ENCODE measurements at places on chromosomes 7 and 10.

DNA sequence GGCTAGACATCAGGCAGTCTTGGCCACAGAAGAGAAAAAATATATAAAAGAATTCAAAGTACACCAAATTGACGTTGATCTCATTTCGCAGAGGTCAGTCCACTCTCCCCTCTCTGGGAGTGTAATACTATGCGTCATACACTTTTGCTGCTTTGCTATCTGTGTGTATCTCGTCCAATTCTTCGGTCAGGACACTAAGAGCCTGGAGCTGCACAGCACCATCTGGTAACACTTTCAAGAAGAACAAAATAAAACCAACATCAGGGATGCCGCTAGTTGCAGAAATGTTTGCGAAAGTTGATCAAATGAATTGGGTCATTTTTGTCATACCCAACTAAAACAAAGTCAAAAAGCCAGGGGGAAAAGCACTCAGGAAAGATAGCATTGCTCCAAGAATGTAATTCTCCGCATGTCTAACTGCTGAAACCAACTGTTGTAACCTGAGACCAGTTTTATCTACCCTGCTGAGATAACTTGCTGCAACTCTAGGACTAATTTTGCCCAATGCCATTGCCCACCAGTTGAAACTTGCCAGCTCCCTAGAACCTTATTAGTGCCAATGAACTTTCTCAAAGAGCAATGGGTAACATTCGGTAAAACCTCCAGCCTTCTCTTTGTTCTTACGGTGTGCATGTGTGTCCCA is 23.0 kb downstream of the TMEM176A start:
- no peak for DNase-seq

DNA sequence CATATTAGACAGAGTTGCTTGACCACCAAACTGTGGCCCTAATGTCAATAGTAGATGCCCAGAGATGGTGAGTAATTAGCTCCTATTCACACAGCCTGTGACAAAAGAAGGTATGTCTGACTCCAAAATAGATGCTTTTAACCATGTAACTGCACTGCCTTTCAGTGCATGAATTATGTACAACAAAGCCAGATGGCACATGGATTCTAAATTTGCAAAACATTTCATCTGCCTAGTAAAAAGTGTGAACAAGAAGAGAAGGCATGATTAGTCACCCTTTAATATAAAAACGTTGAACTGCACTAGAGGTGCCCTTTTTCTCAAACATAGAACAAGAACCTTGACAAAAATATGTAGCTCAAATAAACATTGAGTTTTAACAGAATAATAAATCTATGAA is 35.5 kb upstream of the PTPRZ1 start:
- no peak for DNase-seq

DNA sequence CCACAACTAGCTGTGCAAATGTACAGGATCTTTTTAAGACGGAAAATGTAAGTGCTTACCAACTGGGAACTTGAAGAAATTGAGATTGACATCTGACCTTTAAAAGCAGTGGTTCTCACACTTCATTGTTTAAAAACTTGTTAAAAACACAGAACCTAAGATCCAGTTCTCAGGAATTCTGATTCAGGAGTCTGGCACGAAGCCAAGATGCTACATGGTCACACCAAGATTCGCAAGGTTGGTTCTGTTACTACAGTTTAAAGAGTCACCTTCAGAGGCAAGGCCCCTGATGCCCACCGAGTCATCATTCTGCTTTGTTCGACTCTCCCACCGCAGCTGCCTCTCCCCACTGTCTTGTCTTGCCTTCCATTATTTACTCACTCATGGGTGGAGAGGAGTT is 113.3 kb downstream of the GLI3 start:
- DNase-seq: no peak

GRCh38 chr7:108973075-108973474 is 403.4 kb downstream of the DNAJB9 start:
- no peak for DNase-seq

GRCh38 chr10:13773043-13773442 is 186.3 kb downstream of the PRPF18 start:
- no peak for DNase-seq

- DNase-seq: no peak
Observed at GRCh38 chr7:66331883-66332282, 126.7 kb downstream of the TPST1 start.

GRCh38 chr7:116234517-116235200 is 24.3 kb downstream of the TES start:
- DNase-seq: no peak

DNA sequence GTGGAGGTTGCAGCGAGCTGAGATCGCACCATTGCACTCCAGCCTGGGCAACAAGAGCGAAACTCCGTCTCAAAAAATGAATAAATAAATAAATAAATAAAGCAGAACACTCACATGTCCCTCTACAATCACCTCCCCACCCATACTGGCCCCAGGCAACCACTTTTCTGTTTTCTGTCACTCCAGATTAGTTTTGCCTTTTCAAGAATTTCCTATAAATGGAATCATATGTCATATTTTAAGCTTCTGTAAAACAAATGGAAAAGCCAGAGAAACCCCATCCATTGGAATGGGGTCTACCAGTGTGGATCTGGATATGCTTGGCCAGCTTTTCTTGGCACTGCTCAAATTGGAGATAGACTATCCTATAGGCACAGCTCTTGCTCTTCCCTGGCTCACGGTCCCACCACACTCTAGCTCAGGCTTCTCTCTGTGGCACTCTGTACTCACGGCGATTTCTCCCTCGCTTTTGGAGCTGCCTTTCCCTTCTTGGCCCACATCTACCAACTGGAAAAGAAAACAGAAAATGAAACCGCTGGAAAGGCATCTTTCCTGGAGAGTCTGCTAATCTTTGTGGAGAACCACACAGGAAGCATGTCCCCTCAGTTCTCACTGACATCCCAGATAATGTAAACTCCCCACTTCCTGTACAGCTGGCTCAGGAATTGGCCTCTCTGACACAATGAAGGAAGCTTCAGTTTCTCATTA is 210.1 kb downstream of the JCAD start:
- no peak for DNase-seq

- DNase-seq: no peak
Observed at GRCh38 chr10:2079603-2080078, 342.3 kb upstream of the ADARB2 start.

- DNase-seq: no peak
Observed at GRCh38 chr7:66732439-66732838, 8.1 kb upstream of the RABGEF1 start.

- DNase-seq: no peak
Observed at GRCh38 chr10:75202321-75203045, 8.1 kb upstream of the VDAC2 start.

- no peak for DNase-seq
Observed at GRCh38 chr10:121036431-121036830, 185.3 kb downstream of the WDR11 start.

GRCh38 chr7:17580141-17580540 is 281.7 kb downstream of the AHR start:
- no peak for DNase-seq

- DNase-seq: no peak
Observed at GRCh38 chr7:3215624-3216585, 85.1 kb upstream of the SDK1 start.

GRCh38 chr7:11437994-11438393 is 394.0 kb downstream of the THSD7A start:
- no peak for DNase-seq

DNA sequence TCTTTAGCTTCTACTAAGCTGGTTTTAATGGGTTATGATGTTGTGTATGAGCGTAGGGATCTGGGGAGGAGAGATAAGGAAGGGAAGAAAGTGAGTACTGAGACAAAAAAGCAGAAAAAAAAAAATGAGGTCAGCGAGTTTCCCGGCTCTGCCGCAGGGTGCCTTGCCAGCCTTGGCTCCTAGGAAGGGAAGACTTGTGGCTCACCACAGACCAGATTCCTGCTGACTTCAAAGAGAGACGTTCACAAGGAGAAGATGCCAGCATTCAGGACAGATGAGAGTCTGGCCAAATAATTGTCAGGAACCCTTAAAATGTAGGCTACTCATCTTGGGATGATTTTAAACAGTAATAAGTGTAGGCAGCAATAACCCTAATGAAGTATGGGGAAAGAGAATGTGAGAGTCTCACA is 11.4 kb upstream of the FAS start:
- no peak for DNase-seq

GRCh38 chr7:54333952-54334351 is 208.2 kb upstream of the VSTM2A start:
- no peak for DNase-seq

DNA sequence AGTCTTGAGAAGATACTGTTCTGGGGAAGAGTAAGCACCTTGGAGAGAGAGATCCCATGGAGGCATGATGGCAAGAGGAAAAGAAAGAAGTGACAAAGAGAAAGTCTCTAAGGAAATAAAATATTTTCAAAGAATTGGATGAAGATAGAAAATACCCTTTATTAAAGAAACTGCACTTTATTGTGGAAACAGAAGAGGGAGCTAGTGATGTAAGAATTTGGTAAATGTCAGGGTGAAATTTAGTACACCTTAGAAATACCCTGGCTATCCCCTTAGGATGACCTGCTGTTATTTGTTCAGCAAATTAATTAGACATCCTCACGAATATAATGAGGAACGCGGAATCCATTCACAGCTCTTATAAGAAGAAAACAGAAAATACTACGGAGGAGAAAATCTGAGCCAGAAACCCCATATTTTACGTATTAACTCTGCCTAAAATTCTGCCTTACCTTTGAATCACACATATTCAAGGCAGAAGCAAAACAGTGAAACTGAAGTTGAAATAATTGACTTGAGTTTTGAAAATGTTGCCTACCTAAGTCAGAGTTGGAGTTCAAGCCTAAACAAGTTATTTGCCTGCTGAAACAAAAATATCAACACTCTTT is 90.7 kb downstream of the TFPI2 start:
- no peak for DNase-seq

DNA sequence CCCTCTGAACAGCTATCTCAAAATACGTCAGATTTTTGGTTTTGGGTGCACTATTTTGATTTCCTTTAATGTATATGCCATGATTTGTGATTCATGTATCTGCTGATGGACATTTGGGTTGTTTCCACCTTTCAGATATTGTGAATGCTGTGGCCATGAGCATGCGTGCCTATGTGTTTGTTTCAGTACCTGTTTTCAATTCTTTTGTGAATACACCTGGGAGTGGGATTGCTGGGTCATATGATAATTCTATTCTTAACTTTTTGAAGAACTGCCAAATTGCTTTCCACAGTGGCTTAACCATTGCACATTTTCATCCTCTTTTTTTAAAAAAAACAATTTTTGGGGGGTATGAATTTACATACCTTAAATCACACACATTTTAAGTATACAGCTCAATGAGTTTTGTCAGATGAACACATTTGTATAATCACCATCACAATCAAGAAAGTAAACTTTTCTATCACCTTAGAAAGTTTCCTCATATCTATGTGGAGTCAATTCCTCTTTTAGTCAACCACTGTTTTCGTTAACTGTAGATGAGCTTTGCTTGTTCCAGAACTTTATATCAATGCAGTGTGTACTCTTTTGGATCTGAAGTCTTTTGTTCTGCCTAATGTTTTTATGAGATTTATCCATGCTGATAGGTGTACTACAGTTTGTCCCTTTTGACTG is 36.9 kb downstream of the CYP26A1 start:
- DNase-seq: no peak

DNA sequence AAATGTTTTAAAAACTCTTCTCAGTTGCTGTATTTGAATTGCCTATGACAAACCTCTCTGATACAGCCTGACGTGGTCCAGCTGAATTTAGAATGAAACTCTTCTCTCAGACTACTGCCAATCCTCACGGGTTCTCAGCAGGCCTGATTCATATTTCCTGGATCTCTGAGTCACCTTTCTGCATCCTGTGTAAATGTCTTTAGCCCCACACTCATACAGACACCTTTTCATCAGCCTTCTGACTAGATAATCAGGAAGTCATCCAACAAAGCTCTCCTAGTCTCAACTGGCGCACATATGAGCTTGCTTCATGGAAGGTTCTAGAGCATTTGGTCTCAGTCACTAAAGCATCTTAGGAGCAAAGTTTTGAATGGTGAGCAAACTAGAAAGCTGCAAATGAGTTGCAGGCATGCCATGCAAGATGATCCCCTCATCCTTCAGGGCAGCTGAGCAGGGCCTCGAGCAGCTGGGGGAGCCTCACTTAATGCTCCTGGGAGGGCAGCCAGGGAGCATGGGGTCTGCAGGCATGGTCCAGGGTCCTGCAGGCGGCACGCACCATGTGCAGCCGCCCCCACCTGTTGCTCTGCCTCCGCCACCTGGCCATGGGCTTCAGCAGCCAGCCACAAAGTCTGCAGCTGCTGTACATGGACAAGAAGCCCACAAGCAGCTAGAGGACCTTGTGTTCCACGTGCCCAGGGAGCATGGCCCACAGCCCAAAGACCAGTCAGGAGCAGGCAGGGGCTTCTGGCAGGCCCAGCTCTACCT is 182.8 kb downstream of the ARHGAP12 start:
- no peak for DNase-seq

DNA sequence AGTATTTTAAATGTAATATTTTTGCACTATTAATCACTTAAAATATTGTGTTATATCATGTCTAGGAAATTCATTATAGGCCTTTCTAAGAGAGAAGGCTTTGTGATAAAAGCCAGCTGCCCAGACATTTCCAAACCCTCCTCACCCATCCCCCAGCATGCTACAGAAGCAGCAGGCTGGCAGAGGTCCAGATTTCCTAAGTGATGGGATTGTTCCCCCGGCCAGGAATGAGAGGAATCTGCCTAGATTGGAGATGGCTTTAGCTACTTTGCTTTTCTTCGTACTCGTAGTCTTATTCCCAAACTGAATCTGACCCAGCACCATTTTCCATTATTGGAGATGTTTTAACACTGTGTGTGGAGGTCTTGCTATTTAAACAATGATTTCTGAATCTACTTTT is 29.4 kb downstream of the CDK14 start:
- no peak for DNase-seq

- no peak for DNase-seq
Observed at GRCh38 chr10:89367529-89367928, 10.3 kb upstream of the IFIT1B start.

DNA sequence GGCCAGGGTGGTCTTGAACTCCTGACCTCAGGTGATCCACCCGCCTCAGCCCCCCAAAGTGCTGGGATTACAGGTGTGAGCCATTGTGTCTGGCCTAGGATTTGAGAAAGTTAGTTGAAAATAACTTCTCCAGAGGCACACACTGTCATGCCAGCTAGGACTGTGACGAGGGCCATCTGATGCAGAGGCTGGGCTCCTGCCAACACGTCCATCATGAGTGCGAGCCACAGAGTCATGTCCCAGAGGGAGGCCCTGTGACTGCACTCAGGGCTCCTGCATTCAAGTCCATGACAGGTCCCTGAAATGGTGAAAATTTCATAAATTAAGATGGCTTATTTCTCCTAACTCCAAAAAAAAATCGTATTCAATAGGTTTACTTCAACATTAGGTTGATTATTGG is 17.1 kb downstream of the C10orf120 start:
- DNase-seq: no peak

GRCh38 chr7:76246804-76247389 is 45.2 kb downstream of the SRRM3 start:
- DNase-seq: no peak

- no peak for DNase-seq
Observed at GRCh38 chr10:71769279-71769823, 4.0 kb downstream of the VSIR start.

GRCh38 chr7:4286351-4286750 is 395.7 kb upstream of the FOXK1 start:
- no peak for DNase-seq

GRCh38 chr10:15244635-15245197 is 76.2 kb upstream of the NMT2 start:
- no peak for DNase-seq
